ENCODE measurements at places on chromosomes 4 and X.

- DNase-seq: no peak
These were observed 283.7 kb downstream of the PACRGL start for GRCh38 chr4:20983763-20984575.

DNA sequence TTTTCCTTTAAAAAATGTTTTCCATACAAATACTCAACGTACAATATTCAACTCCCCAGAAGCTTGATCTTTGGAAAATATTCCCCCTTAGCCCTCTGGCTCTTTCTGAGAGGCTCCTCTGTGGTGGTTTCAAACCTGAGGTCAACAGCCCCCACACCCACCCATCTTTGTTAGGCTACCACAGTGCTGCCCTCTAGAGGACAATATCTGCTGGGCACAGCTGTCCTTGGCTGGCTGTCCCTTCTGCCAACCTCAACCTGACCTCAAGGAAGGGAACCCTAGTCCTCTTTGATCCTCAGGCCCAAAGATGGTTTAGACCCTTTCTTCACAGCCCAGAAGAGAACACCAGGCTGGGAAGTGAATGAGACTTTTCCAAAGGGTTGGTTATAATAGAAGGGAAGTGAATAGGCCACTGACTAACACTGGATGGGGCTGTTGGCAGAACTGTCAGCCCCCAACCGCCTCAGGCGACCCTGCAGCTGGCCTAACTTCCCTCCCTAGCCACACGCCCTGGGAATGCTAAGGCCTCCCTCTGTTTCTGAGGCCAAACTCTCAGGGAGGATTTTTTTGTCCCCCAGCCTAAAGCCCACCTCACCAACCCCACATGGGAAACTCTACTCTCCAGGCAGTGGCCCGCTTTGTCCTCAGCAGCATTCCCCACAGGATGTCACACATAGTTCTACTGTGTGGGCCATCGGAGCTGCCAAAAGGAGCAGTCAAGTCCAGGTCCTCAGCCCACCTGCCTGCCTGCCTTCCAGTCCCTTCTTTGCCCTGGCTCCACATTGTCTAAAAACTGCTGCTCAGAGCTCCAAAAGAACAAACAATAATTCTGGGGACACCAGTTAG lies 34.3 kb downstream of the NYX start:
- DNase-seq: peak; percentile 42

DNA sequence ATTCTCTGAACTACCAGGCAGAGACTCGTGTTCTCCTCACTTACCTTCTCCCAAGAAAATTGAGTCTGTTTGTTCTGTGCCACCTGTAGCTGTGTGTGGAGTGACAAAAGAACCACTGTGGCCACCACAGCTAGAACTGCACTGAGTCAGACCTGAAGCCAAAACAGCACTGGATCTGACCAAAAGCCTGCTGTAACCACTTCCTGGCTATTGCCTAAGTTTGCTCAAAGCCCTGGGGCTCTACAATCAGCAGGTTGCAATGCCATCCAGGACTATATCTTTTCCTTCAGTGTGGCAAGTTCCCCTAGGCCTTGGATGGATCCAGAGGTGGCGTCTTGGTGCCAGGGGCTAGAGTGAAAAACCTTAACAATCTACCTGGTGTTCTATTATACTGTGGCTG lies 449.1 kb downstream of the FAM133A start:
- no peak for DNase-seq

GRCh38 chrX:71623714-71624113 lies 5.4 kb upstream of the CXCR3 start:
- DNase-seq: peak; percentile 64

DNA sequence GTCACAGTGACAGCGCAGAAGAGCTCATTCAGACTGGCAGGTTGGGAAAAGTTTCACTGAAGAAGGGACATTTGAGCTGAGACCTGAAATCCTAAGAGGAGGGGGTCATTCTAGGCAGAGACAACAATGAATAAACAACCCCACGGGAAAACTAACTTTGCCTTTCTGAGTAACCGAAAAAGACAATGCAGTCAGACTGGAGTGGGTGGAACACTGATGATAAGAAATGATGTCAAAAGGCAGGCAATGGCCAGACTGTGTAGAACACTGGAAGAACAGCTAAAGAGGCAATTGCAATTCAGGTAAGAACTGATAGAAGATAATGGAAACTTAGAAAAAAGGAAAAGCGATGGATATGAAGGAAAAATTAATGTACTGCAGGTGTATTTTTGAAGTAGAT lies 73.8 kb downstream of the CHIC2 start:
- no peak for DNase-seq

DNA sequence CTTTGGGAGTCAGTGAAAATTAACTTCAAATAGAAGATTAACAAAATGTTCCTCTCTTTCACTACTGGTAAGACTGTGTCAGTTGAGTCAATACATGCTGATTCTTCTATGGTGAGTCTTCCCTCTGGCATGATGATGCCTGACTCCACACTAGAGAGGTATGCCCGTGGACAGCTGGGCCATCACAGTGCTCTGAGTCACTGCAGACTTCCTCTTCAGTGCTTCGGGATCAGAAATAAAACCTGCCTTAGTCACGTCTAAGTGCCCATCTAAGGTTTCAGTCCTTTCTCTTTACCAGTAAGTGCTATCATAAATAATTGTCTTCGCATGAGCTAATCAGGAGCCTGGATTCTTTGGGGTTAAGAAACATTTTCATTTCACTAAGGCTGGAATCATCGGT lies 1.6 kb upstream of the ASB5 start:
- DNase-seq: no peak

DNA sequence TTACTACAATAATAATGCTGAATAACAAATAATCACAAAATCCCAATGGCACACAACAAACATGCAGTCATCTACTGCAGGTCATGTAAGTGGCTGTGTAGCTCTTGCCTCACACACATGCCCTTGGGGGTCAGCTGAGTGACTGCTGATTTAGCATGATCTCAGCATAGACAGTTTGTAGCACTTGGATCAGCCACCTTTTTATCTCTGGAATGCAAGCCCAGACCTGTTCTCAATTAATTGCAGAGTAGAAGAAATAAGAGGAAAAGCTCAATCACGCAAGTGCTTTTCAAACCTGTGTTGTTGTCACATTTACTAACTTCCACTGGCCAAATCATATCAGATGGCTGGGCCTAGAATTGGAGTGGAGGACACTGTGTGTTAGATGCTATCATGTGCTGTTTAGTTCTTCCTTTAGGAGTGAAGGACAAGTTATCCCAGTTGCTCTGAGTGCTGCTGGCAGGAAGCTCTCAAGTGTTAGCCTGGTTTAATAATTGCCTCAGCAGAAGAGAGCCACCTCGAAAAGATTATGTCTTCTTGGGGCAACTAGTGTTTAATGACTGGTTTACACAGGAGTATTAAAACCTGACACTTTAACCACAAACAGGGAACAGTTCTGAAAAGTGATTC lies 128.3 kb upstream of the EPHA5 start:
- no peak for DNase-seq

DNA sequence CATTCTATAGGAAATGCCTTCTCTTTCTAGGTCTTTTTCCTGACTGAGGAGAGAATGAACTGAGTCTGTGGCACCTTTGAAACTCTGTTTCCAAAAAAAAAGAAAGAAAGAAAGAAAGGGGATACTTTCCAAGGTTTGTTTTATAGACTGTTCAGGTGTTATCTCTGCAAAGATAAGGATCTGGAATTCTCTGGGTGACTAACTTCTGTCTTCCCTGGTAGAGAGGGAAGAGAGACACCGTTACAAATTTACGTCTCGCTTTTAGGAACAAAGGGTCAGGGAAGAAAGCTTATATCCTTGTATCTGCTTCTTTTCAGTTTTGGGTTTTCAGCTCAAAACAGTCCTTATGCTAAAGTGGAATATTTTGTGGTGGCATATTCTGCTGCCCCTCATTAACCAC lies 314.1 kb downstream of the RAPGEF2 start:
- no peak for DNase-seq

GRCh38 chr4:40808926-40809457 lies 59.2 kb downstream of the NSUN7 start:
- DNase-seq: no peak

GRCh38 chrX:7552760-7553159 lies 290.2 kb upstream of the VCX start:
- DNase-seq: no peak

DNA sequence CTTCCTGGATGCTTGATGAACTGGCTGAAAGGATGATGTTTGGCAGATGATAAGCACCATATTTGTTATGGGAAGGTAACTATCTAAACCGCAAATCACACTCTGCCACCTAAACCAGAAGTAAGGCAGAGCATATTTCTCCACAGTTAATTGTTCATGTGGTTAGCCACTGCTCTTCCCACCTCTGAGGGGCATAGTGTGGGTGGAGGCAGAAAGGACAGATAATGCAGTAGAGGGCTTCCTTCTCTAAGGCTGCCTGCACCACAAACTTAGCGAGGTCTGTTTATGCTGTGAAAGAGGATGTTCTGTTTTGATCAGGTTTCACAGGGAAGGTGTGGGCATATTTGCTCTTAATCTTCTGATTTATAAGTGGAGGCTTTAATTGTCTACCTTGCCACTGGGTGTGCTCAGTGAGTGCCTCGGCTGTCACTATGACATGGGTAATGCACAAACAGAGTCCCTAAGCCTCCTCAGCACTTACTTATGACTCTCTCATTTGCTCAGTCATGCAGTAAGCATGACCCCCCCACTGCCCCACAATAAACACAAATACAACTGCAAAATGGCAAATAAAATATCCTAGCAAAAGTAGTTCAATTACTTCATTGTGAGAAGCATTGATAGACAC lies 401.0 kb downstream of the TMA16 start:
- peak; percentile 82 for DNase-seq

- no peak for DNase-seq
These were observed 208.8 kb downstream of the OR13H1 start for GRCh38 chrX:131752493-131753198.

DNA sequence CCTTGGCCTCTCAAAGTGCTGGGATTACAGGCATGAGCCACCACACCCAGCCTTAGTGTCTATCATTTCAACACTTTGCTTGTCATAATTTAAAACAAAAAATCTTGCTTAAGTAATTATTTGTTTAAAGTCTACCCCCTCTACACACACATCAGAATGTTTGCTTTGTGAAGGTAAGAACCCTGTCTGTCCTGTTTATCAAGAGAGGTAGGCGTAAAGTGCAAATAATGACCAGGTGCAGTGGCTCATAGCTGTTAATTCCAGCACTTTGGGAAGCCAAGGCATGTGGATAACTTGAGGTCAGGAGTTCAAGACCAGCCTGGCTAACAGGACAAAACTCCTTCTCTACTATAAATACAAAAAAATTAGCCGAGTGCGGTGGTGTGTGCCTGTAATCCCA lies 326.7 kb upstream of the CLNK start:
- no peak for DNase-seq

DNA sequence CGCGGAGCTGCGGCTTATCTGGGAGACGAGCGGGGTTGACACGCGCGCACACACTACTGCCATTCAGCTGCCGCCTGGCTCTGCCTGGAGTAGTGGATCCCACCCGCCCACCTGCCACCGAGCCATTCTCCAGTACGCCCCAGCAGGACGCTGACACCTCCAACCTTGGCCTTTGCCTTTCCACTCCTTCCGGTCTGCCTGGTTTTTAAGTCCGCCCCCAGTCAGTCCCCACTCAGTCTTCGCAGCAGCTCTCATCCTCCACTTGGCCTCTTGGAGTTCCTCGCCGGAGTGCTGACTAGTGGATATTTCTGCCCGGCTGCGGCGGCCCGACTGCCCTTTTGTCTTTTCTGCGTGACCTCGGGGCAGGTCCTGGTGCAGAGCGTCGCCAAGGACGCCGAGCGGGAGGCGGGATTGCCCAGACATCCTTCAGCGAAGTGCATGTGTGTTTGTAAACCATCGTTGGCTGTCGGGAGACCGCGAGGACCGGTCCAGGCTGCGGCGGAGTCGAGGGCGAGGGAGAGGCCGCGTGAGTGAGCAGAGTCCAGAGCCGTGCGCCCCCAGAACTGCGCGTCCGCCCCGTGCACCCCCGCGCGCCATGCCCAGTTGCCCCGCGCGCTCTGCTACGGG lies 1.1 kb downstream of the SLIT2 start:
- peak; percentile 5 for DNase-seq

GRCh38 chr4:75655562-75655961 lies 17.6 kb downstream of the G3BP2 start:
- no peak for DNase-seq

DNA sequence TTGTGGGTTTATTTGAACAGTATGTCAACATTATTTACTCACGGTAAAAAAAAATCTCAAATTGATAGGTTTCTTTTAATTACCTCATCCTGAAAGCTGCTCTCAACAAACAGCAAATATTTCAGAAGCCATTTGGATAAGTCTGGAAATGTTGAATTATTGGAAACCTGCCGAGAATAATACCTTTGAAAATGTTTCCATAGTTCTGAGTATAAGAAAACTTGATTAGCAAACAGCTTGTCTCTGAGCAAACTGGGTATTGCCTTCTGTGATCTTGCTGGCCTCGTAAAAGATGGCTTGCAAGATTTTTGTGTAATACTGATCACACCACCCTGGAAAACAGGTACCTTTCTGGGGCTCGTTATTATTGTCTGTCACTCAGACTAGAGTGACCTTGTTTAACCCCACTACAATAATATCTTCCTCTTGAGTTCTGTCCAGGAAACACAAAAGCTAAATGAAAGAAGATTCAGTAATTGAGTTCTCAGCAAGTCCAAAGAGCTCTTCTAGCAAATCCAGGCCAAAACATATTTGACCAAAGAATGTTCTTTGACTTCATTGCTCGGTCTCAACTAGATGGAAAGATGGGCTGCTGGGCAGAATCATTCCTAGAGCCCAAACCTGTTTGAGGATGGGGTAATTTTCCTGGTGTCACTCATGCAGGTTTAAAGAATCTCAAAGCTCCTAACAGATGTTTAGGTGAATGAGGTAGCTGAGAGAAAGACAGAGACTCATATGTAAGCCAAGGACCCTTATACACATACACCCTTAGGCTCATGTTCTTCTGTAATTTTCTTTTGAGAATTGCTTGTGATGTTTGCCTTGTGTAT lies 255.6 kb upstream of the JADE1 start:
- peak; percentile 15 for DNase-seq

DNA sequence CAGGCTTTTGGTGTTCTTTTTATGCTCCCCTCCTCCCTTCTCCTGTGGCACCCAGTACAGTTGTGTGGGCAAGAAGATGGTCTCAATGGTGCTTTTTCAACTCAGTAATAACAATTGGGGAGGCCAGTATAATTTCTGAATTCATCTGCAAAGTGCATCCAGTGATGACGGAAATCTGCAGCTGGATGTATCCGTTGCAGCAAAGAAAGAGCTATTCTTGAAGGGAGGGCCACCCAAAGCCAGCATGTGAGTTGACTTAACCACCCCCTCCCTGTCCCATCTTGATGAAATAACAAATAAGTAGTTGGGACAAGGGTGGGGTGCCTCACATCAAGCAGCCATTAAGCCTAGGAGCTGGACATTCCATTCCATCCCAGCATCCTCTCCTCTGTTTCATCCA lies 30.7 kb downstream of the TSC22D3 start:
- no peak for DNase-seq

- DNase-seq: no peak
These were observed 10.3 kb upstream of the TREX2 start for GRCh38 chrX:153456161-153456560.
